ENCODE measurements at places on chromosomes 5 and 9.

- no peak for DNase-seq
Observed at GRCh38 chr9:90830977-90831376, 29.4 kb downstream of the SYK start.

DNA sequence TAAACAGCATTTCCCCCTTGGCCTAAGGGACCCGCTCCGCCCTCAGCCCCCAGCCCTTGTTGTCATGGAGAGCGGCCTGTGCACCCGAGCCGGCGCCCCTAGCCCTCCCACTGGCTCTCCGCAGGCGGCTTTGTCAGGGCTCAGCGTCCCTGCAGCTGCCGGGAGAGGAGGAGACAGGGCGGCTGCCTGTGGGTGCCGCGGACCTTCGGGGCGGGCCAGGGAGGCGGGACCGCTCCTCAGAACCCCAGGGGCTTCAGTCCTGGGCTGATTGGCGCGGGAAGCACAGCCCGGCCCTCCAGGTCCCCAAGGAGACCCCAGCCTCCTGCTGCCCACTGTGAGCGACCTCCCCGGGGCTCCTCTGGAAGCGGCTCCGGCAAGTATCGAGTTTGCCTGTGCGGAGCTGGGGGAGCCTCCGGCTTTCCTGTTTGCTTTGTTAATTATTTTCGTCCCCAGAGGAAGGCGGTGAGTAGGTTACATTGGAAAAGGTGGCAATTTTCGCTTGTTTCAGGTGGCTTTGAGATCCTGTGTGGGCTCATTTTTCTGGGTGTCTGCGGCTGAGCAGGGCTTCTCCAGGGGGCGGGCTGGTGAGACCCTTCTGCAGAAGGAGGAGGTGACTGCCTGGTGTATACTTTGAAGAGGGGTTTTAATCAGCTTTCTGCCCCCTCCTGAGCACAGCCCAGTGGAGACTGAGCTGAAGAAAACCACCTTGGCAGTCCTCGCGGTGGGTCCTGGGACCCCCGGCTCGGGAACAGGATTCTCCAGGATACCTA, at the start of gene FGD3:
FGD3 (plus strand) TSS at position 256 of the 770 bp plus-strand sequence. CDS start 28,734 bp downstream, outside the sequence.
- no peak for DNase-seq

DNA sequence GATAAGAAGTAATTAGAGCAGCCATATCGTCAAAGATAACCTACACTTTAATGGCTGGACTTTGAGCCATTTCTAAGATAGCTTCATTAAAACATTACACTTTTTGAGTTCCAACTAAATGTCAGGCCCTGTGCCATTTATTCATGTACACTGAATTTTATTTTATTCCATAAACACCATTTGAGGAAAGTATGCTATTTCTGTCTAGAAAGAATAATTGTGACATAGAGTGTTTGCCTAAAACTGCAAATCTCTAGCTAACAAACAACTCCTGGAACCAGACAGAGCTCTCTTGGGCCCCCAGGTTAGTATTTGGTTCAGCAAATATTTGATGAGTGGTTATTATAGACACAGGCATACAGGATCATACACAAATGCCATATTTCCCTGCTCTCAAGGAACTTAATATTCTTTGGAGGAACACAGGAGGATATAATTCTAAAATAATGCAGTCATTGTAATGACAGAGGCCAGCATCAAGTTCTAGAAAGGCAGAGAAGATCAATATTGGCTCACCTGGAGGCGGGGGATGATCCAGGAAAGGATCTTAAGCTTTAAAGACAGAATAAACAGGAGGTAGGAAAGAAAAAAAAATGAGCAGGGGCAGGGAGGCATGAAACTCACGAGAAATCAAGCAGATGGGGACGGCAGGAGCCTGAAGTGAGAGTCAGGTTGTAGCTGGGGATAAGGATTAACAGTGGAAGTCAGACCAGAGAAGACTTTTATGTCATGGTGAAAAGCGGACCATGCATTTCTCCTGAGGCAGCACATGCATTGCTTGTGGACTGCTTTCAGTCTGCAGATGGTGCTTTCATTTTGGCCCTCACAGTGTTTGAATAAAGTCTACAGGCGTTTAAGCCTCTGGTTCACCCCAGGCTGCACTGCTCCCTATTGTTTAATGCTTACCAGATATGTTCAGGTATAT, 127.7 kb downstream of the GCNT1 start:
- no peak for DNase-seq

GRCh38 chr9:121691890-121692289, 40.5 kb downstream of the DAB2IP start:
- no peak for DNase-seq

DNA sequence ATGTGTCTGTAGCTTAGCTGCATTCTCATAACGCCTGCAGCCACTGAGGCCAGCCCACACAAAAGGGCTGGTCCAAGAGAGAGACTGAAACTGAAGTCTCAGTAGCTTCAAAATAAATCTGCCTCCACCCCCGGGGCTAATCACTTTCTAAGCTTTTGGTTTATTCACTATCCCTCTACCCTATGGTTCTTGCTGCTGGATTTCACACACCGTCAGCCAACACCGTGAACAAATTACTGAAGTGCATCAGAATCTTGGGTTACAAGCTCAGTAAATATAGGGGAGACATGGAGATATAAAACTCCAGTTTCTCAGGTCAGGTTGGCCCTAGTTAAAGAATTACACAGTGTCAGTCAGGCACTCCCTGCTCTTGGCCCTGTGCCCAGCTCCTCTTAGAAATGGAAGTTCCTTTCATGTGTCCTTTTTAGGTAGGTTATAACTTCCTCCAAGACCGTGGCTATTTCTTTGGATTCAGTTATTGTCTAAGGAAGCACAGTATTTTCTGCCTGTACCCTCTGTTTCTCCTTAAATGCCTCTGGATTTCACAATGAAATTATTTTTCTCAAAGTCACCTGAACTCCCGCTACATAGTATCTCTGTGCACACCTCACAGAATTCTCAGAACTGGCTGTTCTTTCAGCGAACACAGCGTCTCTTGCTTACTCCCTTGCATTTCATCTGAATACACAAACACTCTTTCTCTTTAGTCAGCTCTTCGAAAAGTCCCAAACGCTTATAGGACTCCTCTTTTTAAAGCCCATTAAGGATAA, 112.5 kb downstream of the FAM174A start:
- no peak for DNase-seq

GRCh38 chr9:22148876-22149637, 140.0 kb upstream of the CDKN2B start:
- DNase-seq, result peak; percentile 75

DNA sequence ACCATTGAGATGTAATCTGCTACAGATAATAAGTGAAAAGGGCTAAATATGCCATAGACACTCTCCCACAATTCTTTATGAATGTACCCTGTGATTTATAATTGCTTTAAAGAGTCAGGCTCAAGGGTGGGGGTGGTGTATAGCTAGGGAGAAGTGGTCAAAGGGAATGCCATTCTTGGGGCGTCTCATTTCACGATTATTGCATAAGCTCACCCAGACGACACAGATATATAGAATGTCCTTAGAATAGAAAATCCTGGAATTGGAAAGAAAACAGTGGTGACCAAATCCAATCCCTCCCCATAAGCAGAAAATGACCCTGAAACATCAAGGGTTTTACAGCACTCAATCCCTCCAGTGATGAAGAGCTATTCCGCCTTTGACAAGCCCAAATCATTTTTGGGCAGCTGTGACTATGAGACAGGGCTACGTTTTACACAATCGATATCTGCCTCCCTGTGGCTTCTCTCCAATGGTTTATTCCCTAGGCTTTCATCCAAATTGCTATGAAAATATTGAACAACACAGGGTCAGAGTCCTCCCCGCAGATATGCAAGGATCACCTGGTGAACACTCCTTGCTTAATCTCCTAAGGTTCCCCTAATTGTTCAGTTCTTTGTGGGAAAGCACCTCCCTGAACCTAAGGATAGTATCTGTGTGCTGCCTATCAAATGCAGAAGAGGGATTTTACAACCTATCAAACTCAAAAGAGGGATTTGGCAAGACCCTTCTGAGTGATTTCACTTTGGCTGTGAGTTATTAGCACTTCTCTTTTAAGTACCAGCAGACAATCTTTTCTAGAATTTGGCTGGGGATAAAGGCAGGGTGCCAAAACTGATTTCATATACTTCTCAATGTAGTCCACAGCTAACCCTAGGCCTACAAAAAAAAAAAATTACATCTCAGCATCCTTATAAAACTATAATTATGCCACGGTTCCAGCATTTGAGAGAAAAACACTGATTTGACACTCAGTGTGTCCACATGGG, 144.9 kb upstream of the CDH6 start:
- no peak for DNase-seq

DNA sequence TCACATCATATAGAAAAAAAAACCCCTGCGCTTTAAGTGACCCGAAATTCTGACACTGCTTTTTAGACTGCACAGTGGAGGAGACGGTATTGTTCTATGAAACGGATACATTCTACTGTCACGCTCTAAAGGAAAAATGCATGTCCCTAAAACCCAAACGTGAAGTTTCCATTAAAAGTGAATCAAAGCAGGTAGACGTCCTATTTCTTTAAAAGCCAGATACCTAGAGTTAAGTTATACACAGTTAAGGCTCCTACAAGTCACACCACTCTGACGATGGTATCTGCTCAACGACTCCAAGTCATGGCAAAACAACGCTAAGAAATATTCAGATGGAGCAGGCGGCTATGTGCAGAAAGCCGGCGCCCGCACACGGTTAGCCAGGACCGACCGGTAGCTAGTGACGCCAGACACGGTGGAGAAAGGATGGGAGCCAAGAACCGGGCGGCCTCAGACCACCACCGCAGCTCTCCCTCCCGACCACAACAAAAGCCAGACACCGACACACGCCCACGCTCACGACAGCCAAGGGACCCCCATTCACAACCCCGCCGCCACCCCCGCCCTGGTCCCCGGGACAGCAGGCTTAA, 734 bp downstream of the SKP1 start:
- peak; percentile 21 for DNase-seq

GRCh38 chr5:154570572-154571324, 92.7 kb upstream of the HAND1 start:
- DNase-seq, result no peak

- DNase-seq, result no peak
Observed at GRCh38 chr9:99118782-99119466, 14.0 kb downstream of the TGFBR1 start.

DNA sequence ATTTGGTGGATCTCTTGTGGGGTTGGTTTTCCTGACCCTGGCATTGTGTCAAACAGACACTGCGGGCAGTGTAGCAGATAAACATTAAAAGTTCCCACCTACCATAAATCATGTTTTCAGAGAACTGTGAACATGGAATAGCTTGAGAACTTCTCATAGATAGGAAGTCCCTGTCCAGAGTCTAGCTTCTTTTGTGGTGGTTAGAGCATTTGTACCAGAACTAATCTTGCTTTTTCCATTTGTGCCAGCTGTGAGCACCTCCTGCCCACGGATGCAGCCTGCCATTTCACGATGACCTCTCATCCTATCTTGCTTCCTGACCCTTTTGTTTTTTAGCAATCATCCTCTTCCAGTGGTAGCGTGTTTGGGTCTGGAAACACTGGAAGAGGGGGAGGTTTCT, 61.4 kb downstream of the FAM78A start:
- no peak for DNase-seq

GRCh38 chr5:176736931-176737745, 73.2 kb upstream of the UNC5A start:
- no peak for DNase-seq

- DNase-seq, result no peak
Observed at GRCh38 chr9:18109675-18110074, 364.3 kb upstream of the ADAMTSL1 start.

DNA sequence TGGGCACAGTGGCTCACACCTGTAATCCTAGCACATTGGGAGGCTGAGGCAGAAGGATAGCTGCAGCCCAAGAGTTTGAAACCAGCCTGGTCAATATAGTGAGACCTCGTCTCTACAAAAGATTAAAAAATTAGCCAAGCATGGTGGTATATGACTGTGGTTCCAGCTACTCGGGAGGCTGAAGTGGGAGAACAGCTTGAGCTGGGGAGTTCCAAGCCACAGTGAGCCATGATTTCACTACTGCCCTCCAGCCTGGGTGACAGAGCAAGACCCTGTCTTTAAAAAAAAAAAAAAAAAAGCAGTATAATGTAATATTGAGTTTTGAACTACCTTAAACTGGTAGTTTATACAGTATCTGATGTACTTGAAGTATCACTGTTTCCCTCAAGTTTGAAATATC, 358.4 kb downstream of the EBF1 start:
- DNase-seq, result no peak

- no peak for DNase-seq
Observed at GRCh38 chr5:111528056-111528455, 15.7 kb upstream of the STARD4 start.

DNA sequence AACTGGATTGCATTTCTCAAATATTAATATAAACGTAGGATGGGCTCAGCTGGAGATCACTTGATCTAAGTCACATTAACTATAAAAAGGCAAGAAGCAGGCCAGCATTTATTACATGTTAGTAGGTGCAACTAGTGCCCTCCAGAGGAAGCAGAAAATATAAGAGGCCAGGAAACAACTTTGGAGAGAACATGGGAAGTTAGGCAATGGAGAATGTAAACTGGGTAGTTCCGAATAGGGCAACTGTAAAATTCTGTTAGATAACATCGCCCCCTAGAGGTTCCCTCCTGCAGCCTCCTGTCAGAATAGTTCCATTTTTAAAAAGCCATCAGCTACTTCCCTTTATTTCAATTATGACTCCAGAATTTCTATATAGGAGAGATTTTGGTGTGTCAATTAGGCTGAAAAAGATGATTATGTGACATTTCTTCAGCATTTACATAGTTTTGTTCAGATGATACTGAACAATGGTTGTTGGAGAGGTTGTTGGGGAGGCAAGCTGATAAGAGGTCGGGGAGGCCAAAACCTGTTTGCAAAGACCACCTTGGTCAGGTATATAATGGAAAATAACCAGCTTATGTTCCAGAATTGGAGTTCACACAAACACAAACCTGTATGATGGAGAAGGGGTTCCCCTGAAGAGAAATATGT, 22.4 kb downstream of the CCL28 start:
- DNase-seq, result peak; percentile 91

DNA sequence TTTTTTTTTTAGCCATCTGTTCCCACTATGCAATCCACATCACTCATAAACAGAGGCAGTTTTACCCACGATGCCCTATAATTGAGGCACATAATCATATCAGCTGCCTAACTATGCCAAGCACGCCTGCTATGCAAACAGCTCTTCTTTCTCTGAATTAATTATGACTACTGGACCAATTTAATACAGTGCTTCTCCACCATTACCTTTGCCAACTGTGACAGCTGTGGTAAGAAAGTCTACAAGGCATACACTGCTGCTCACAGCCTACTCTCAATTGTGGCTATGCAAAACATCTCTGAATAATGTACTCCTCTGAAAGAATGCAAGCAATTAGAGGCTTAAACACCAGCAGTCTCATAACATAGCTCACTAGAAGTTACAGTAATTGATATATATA, 97.1 kb downstream of the DTWD2 start:
- DNase-seq, result no peak

DNA sequence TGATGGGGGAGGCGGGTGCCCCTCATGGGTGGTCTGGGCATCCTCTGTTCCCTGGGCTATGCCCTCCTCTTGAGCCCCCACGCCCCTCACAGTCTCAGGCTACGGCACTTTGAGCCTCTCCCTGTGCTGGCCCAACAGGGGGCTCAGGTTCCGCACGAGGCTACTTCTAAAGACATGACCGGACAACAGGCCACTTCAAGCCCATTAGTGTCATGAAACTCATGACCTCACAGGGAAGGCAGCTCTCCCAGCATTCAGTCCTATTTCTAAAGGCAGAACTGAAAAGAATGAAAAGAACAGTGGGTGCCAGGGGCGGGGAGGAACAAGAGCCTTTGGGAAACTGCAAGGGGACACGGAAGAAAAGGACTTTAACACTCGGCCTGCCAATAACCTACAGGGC, 45.0 kb downstream of the COL23A1 start:
- DNase-seq, result no peak
